Hindlimb muscle (tissue), 1 donor: ENCODE measurements at places on chromosomes 1 and 21. TPM values are rescaled to one million over a fixed set of nuclear protein-coding genes. Genes with fewer than 3 reads are reported as not detected.

ADGRL4 gene
- 19.2 TPM for polyA plus RNA-seq

- no peak for DNase-seq
These were observed 47.6 kb upstream of the GPR153 start for GRCh38 chr1:6308449-6308848.

GRCh38 chr1:154870734-154871133 lies 653 bp upstream of the KCNN3 start:
- DNase-seq = no peak

ZSWIM5 gene
- 0.34 TPM for polyA plus RNA-seq

GRCh38 chr1:59976194-59977074 lies 49.9 kb upstream of the CYP2J2 start:
- peak; percentile 76 for DNase-seq

- no peak for DNase-seq
These were observed 67.4 kb upstream of the STUM start for GRCh38 chr1:226481133-226481532.

GRCh38 chr1:116832932-116833578 lies 76.7 kb upstream of the PTGFRN start:
- no peak for DNase-seq

- no peak for DNase-seq
These were observed 109.9 kb downstream of the IGSF21 start for GRCh38 chr1:18217398-18218043.

- peak; percentile 80 for DNase-seq
These were observed 369.6 kb upstream of the USP24 start for GRCh38 chr1:55584526-55585401.
